ENCODE measurements at places on chromosomes 11 and 22.

GRCh38 chr11:33920838-33921613 is 29.1 kb upstream of the LMO2 start:
- peak; percentile 35 for DNase-seq

- no peak for DNase-seq
These were observed 12.8 kb downstream of the GGA1 start for GRCh38 chr22:37621352-37621860.

- no peak for DNase-seq
These were observed 71.8 kb downstream of the UBASH3B start for GRCh38 chr11:122727101-122727929.

DNA sequence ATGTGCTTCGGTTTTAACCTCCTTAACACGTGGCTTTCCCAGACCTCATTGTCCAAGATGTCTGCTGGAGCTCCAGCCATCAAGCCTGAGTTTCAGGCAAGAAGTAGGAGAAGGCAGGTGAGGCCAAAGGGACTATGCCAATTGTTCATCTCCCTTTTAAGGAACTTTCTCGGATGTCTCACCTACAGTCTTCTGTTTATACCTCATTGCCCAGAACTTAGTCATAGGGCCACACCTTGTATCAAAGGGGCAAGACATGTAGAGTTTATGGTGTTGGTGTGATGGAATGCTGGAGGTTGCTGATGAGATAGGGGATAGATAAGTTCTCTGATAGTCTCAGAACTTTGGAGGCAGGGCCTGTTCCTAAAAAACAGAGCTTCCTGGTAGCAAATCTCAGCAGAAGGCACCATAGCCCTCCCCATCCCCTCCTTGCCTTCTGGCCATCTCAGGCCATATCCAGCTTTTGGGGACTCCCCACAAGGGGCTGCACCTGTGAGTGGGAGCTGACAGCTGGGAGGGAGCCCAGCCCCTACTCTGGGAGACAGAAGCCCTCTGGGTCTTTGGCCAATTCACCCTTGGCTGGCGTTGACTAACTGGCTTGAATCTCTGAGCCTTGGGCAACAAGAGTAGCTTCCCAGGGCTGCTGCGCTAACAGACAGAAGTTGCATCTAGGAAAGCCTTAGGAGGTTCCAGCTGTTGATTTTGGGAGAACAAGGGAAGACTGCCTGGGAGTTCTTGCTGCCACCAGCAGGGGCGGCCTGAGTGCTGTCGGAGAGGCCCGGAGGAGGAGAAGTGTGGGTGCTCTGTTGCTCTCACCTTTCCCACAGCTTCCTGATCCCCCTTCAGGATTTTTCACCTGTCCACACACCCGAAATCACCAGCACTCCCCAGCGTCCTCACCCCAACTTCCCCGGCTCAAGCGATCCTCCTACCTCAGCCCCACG is 149.8 kb upstream of the THY1 start:
- no peak for DNase-seq

- DNase-seq: no peak
These were observed 31.6 kb upstream of the MPPED2 start for GRCh38 chr11:30617762-30618161.

DNA sequence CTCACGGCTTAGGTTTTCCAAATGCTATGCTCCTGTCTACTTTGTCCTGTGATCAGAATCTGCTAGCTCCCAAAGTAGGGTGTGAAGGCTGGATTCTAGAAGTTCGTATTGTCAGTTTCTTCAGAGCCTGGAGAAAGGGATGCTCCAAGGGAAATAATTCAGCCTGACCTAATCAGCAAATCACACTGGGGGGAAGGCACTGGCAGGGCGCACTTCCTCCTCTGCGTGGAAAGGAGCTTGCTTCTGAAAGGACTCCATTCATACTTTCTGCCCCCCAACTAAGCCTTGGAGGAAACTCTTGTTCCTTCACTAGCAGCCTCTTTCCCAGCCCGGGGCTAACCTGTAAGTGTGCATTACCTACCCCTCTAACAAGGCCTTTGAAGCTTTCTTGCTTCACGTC is 165.9 kb downstream of the NAV2 start:
- no peak for DNase-seq

DNA sequence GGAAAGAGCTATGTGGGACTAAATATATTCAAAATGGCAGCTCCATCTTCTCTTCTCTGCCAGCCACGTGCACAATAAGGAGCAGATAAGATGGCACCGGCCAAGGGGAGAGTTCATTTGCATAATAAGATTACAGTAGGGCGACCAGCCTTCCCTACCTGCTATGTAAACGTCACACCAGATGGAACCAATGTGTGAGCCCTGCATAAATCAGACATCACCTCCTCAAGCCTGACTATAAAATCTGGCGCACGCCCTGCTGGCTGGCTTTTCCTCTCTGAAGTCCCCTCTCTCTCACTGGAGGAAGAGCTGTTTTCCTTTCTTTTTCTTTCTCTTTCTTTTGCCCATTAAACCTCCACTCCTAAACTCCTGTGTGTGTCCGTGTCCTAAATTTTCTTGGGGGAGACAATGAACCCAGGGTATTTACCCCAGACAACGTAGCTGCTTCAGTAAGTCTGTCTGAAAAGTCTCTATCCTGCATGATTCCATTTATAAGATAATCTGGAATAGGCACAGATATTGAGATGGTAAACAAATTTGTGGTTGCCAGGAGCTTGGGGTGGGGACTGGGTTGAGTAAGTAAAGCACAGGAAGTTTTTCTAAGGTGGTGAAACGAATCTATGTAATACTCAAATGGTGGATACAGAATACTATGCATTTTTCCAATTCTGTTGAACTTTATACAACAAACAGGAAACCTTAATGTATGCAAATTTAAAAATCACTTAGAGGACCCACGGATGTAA is 670.0 kb upstream of the KIRREL3 start:
- DNase-seq: no peak

GRCh38 chr22:48952256-48953102 is 875.2 kb downstream of the BRD1 start:
- no peak for DNase-seq

- no peak for DNase-seq
These were observed 37.1 kb upstream of the OLFML1 start for GRCh38 chr11:7448201-7448600.

DNA sequence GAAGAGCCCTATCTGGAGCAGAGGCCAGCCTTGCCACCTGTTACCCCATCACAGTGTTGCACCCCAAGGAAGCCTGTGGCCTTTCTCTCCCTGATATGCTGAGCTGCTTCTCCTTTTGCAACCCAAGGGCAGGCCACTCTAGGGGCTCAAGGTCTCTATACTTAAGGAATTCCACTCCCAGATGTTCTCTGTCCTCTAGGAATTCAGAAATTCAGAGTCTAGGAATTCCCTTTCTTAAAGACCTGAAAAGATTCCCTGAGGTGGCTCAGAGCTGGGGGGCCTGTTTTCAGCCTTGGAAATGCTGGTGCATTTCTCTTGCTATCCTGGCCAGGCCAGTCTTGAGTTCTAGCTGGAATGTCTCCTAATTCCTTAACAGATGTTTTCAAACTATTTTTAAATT is 68.0 kb upstream of the OLFML1 start:
- DNase-seq: no peak

- DNase-seq: no peak
These were observed 102.6 kb downstream of the SPON1 start for GRCh38 chr11:14065141-14065540.

DNA sequence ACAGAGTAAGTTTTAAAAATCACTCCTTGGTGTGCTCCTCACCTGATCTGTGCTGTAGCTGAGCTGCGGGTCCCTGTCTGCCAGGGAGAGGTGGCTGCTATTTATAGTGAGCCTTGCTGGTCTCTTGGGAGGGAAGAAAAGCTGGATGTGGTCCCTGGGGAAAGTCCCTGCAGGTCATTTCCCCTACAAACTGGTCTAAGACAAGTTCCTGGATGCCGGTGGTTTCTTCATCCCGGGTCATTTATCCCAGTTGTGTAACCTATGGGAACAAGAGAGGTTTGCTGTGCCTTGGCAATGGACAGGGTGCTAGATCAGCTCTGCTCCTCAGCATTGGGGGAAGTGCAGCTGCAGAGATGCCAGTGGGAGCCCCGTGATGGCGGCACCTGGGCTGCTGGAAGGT is at the start of gene SAA2:
Gene SAA2 (minus strand): TSS at position 108 of the 400 bp plus-strand sequence. CDS start 657 bp downstream, outside the sequence.
- no peak for DNase-seq

DNA sequence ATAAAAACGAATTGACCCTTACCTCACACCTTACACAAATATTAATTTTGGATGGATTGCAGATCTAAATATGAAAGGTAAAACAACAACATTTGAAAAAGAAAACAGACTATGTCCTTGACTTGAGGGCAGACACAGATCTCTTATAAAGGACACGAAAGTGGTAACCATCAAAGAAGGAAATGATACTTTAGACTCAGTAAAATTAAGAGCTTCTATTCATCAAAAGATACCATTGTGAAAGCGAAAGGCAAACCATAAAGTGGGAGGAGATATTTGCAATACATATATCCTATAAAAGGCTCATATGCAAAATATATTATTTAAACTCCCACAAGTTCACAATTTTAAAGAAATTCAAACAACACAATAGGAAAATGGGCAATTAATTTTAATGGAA is 5.0 kb downstream of the HEPACAM start:
- no peak for DNase-seq

- DNase-seq: no peak
These were observed 115.8 kb upstream of the TMEM45B start for GRCh38 chr11:129699711-129700304.

DNA sequence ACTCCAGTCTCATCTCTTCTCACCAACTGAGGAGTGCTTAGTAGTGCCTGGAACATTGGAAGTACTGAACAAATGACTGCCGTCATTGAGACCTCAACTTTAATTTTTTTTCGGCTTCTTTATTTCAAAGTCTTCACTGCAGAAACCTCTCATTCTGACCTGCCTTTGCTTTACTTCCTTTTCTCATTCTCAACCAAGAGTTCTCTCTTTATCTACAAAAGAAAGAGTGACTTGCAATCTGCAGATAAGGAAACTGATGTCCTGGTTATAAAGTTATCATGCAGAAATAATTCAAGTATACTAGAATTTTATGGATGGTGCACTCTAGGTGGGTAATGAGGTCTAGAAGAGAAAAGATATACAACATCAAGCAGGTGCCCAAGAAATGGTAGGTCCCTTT is 1.2 kb upstream of the EED start:
- DNase-seq: no peak

- DNase-seq: no peak
These were observed 47.6 kb downstream of the NECTIN1 start for GRCh38 chr11:119681361-119681910.

DNA sequence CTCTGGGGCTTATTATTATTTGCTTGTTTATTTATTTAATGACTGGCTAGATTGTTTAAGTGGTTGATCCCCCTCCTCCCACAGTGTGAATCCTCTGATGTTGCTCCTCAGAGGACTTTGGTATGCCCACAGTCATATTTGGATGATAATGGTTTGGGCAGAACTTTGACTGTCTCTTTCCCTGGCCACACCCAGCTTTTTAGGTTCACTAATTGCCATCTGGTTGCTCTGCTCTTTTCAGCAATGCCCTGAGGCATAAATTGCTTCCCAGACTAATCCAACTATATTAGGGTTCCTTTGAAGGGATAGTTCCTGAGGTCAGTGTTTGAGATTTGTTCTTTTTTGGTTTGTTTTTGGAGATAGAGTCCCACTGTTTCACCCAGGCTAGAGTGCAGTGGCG is 99.3 kb upstream of the RRM1 start:
- DNase-seq: no peak

DNA sequence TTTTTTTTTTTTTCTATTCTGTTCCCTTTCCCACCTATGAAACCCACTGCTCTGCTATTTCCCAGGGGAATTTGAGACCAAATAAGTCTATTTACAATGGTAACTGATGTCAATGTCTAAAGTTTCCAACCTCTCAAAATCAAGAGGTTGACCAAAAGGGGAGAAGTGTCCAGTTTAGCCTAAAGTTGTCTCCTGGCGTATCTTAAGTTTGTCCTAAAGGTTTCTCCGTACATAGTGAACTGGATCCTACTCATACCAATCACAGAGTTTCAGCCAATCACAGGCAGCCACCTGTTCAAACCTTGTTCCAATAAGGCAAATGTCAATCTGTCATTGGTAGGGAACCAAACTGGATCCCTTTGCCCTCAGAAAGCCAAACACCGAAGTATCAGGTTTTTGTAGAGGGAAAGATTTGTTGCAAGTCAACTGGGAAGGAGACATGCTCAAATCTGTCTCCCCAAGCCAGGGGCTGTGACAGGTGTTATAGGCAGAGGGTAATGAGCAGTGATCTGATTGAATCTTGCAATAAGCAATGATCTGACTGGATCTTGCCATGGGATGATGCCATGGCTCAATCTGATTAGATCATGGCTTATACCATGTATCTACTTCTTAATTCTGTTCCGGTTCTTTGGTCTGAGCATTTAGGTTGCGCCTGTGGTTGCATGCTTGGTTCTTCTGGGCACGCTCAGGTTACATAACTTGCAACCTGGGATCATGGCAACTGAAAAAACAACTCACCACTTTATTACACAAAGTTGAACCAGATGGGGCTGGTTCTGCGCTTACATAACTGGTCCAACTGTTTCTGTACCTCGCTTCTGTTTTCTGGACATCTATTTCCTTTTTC is 1.1 kb upstream of the VPS37C start:
- peak; percentile 64 for DNase-seq

Measured in cardiac fibroblast (primary cell).